ENCODE measurements at places on chromosomes 7 and 10.

DNA sequence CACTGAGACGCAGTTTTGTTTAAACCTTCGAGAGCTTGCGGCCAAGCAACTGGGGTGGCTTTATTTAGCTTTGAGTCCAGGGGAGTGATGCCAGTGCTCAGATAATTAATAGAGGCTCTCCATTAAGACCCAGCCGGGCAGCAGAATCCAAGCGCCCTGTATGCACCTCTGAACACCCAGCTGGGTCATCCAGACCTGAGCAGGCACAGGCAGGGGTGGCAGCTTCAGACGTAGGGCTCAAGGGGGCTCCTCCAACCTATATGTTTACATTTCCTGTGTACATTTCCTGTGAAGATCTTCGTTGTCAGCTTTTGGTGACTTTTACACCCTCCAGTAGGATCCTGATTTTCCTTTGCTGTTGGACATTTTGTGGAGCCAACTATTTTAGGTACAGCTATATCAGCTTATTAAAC, 719.5 kb downstream of the LRMDA start:
- no peak for DNase-seq

- DNase-seq: no peak
Measured at GRCh38 chr10:232878-233277, 97.6 kb downstream of the ZMYND11 start.

- no peak for DNase-seq
Measured at GRCh38 chr10:123380491-123381085, 226.4 kb downstream of the BUB3 start.

DNA sequence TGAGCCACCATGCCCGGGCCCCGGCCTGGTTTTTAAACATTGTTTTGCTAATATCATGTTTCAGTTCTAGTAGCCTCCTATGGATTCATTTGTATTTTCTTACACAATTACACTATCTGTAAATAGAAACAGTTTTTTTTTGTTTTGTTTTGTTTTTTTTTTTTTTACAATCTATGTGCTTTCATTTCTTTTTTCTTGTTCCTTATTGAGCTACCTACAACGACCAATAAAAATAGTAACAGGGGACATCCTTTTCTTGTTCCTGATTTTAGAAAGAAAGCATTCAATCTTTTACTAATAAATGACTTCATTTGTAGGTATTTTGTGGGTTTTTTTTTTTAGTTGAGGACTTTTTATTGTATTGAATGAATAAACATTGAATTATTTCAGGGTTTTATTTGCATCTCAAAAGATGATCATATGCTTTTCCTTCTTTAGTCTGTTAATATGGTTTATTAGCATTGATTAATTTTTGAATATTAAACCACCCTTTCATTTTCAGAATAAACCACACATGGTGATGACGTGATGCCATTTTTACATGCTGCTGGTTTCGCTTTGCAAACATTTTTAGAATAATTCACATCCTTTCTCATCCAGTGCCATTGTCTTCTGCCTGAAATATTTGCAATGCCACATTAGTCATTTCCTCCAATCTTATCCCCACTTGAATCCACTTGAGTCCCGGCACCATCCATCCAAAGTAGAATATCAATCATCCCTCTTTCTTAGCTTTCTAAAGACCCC, 18.1 kb upstream of the AKR1E2 start:
- DNase-seq: peak; percentile 82

- DNase-seq: no peak
Measured at GRCh38 chr10:11205030-11205772, 187.5 kb downstream of the CELF2 start.

GRCh38 chr7:143455942-143456341, 12.7 kb downstream of the TAS2R60 start:
- no peak for DNase-seq

DNA sequence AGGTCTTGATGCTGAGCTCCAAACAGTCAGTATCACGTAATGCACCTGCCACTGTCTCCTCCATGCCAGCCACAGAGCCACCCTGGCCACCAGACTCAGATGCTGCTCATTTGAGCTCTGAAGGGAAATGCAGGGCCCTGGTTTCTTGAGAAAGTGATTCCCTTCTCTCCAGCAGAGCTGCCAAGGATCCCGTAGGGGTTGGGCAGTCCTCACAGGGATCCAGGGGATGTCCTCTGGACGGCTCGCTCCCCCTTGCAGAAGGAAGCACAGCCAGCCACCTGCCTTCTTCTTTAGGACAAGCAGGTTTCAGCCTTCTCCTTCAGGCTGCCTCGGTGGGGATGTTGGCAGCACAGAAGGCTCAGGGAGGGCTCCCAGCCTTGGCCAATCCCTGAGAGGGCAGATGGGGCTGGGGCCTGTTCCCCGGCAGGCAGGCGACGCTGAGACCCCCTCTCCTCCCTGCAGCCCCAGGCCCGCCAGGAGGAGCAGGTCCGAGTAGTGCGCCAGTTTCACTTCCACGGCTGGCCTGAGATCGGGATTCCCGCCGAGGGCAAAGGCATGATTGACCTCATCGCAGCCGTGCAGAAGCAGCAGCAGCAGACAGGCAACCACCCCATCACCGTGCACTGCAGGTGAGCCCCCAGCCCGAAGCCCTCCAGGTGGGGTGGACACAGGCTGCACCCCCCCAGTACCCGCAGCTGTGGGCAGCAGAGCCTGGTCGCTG, 48.9 kb downstream of the MKI67 start:
- DNase-seq: no peak

- no peak for DNase-seq
Measured at GRCh38 chr7:70171369-70171920, 573.2 kb downstream of the AUTS2 start.

- peak; percentile 45 for DNase-seq
Measured at GRCh38 chr7:140696680-140697446, at the start of gene NDUFB2. Gene NDUFB2 (plus strand): TSS chr7:140696708. CDS start chr7:140696745, 37 bp downstream.

GRCh38 chr7:94056796-94057207, 52.6 kb upstream of the BET1 start:
- peak; percentile 95 for DNase-seq

DNA sequence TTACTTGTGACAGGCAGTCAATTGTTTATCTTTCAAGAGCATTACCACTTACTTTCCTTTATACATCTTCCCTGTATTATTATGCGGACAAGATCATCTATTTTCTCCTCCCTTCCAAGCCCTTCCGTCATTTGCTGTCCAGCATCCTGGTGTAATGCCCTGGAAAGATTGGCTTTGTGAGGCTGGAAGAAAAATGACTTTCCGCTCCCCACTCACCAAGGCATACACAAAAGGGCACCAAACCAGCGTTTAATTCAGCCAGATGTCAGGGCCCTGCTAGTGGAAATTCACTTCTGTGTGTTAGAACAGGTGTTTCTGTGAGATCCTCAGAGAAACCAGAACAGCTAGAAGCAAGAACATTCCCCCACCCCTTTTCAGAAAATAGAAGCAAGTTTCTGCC, 128.1 kb upstream of the NANOS1 start:
- no peak for DNase-seq

GRCh38 chr10:24209946-24210491, 1.1 kb downstream of the KIAA1217 start:
- peak; percentile 71 for DNase-seq

DNA sequence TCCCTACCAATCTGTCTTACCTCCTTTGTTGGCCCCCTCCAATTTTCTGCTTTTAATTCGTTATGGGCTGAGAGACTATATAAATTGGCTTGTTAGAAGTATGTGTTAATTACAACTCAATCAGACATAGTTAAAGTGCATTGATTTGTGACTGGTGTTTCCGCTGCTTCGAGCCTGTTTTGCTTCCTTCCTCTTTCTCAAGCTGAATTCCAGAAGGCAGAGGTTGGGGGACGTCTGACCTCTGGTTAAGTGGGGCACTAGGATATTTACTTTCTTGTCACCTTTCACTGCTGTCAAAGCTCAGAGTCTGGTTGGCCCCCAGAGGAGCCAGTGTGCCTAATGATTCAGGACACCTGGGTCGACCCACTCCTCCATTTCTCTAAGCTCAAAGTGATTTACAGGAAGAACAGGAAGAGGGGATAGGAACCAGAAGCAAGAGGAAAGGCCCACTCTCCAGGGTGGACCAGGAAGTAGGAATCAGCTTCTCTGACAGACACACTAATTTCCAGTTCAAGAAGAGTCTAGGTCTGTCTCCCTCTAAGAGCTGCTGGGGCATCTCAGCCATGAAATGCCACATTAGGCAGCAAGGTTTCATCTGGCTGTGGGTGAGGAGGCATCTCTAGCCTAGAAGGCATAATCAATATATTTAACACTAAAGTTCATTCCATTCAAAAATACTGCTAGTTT, 397.2 kb upstream of the NPVF start:
- no peak for DNase-seq

DNA sequence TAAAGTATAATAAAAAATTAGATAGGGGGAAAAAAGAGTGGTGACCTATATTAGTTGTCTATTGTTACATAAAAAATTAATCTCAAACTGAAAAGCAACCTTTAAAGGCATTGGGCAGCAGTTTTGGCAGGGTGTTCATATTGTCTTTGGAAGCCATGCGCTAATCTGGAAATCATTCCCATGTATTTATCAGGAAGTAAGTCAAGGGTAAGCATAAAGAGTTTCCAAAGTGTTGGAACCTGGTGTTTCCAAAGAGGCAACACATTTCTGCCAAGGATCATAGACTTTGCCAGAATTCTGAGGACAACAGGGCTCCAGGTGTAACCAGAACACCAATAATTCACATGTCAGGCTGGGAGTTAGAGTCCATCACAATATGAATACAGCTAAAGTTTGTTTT, 55.7 kb upstream of the EGFR start:
- DNase-seq: no peak

DNA sequence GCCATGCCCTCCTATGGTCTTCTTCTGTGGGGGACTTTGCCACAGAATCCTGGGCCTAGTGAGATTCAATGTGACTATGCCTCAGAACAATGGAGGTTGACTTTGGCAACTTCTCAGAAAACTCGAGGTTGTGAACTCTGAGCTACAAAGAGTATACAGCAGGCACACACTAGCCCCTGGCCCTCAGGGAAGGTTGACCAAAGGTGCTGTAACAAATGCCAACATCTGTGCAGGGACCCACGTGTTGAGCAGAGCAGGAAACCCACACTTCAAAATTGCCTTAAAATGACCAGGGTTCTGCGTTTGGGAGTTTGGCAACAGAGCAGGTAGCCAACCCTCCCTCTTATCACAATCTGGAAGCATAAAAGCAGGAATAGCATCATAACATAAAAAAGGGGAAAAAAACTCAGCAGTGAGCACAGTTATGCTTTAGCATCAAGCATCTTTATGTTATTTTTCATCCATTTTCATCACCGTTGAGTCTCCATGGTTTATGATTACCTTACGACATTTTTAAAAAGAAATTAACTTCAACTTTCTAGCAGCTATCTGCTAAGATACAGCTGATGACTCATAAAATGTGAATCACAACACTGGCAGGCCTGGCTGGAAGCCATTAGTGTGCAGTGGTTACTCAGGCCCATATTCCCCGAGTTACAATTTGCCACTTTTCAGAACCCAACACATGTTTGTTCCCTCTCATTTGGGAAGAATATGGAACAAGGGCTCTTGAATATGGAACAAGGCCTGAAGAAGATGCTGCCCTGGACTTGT, 11.1 kb downstream of the PRLHR start:
- DNase-seq: peak; percentile 37

All from non-pigmented ciliary epithelial cell (primary cell).